CD4-positive, alpha-beta T cell treated with Interleukin-21 for 1 hour (primary cell): ENCODE measurements at places on chromosomes 1 and 21.

DNA sequence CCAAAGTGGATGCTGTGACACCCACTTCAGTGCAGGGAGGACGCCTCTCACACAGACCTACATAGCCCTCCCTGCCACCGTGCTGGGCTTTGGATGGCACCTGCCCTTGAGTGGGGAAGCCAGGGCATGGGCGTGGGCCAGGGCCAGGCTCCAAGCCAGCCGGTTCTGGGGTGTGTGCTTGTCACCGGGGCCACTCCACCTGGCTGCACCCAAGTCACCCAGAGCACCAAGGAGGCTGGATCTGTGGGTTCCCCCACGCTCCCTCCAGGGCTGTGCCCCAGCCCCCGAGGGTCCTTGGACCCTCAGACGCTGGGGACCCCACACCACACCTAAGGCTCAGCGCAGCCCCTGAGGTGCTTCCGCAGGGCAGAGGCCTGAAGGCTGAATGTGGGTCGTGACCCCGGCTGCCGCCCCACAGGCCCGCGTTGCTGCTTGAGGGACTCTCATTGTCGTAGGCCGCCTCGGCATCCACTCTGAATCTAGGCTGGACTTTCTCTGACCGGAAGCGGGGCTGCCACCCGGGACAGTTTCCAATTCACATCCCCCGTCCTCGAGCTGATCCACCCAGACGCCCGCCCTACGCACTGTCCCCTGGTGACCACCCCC is 1.5 kb downstream of the MXRA8 start:
- DNase-seq, result no peak

- no peak for DNase-seq
Observed at GRCh38 chr1:36446746-36447145, 3.5 kb downstream of the OSCP1 start.

- DNase-seq, result no peak
Observed at GRCh38 chr1:2812939-2813653, 11.6 kb upstream of the TTC34 start.

DNA sequence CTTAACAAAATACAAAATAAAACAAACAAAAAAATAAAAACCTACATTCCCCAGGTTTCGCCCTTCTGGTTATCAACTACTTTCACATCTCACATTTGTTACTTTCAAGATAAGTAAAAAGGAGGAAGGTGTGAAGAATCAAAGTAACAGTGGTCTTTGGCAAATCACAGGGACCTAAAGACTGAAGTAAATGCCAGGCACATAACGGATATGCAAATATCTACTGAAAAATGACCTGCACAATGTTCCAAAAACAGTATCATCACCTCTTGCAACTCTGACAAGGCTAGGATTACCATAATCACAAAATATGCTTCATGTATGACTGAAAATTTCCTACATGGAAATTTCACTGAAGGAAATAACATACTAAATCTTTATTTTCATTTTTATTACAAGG is 29.3 kb downstream of the COP1 start:
- DNase-seq, result no peak

DNA sequence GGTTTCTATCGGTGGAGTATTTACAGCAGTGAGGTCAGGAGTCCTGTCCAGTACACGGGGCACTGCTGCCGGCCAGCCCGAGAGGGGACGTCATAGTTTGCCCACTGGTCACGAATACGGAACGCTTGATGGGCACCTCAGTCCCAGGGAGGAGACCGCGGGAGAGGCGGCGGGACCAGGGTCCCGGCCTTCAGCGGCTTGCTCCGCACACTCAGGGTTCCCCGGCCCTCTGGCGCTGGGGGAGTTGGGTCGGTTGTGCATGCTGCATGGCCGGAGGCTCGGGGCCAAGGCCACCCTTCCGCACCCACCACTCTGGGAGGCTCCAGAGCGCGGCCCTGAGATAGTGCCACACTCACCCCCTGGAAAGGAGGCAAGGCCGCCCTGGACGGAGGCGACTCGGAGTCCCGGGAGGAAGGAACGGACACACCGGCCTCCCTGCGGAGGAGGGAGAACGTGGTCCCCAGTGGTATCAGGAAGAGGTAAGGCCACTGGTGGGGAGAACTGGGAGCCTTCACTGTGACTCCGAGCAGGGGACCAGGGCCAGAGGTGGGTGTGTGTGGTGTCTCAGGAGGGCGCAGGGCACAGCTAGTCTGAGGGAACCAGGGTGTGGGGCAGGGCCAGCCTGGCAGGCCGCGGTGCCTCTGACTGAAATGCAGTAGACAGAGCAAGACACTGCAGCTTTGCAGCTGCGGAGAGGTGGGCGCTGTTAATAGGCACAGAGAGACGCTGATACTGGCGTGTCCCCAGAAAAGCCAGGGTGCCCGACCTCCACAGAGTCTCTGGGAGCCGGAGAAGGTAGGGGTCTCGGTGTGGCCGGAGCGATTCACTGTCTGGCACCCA is 28.6 kb upstream of the PRSS38 start:
- DNase-seq, result no peak
